Stimulated activated naive CD4-positive, alpha-beta T cell treated with Interleukin-2 at 50 U/mL for 16 hours (primary cell): ENCODE measurements at places on chromosomes 11 and 22.

DNA sequence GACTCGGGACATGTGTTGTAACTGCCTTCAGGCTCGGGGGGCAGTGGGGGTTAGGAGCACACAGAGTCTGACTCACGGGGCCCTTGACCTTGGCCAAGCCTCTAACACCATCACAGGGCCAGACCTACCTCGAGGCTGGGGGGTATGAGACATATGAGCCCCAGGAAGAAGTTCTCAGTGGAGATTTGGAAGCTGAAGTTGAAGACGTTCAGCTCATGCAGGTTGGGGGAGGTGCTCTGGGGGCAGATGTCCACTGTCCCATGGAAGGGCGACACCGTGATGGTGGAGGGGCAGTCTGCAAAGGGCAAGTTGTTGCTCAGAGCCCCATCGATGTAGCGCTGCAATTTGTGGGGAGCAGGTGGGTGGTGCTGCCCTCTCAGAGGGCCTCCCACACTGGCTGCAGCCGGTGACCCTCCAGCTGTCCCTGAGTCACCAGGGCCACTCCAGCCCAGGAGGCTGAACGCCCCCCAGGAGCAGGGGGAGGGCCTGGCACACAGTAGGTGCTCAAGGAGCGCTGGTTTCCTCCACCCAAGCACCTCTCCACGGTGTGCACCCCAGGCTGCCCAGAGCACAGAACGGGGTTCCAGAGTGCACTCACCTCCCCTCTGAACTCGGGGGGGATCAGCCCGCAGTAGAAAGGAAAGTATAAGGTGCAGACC lies 2.5 kb downstream of the PNPLA5 start:
- no peak for DNase-seq

DNA sequence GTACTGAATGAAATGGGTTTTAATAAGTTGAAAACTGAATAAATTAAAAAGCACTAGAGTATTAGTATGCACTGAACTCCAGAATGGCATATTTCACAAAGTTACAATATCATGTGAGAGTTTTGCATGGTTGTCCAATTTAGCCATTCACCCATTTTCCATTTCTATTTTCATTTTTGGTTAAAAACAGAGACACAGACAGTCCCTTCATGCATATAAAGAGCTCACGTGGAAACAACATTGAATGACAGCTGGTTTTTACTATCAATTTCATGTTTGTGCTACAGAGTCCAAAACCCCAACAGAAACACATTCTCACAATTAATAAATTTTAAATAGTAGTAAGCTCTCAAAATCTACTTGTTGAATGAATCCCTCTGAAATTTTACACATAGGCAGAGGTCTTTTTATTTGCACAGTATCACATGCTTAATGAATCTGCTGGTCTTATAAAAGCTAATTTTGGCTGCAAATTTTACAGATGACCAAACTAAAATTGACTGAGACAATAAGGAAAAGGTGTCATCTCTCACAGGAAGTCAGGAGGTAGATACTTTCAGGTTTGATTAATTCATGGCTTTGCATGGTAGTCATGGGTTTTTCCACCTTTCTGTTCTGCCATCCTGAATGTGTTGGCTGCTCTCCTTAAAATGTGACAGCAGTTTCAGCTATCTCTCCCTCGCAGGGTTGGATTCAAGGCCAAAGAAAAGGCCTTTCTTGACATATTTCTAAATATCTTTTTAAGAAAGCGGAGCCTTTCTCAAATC lies 20.6 kb upstream of the DDI1 start:
- no peak for DNase-seq

- DNase-seq, result no peak
Measured at GRCh38 chr22:50014053-50014501, 1.5 kb upstream of the IL17REL start.

DNA sequence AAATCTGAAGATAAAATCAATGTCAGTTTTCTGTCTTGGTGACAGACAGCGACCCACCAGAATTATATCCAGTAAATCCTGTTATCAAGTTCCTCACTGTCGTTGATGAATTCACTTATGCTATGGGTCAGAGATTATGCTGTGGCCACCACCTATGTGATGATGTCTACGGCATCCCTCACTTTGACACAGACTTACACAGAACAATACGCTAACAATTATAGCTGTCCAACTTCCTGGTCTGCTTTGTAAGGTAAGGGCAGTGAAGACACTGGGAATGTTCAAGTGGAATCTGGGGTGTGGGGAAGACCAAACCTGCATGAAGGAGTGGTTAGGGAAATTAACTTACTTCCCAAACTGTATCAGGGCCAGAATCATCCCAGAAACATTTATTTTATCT lies 19.3 kb upstream of the PAX6 start:
- no peak for DNase-seq

GRCh38 chr22:22810471-22810870 lies 77.1 kb upstream of the IGLL5 start:
- DNase-seq, result no peak

DNA sequence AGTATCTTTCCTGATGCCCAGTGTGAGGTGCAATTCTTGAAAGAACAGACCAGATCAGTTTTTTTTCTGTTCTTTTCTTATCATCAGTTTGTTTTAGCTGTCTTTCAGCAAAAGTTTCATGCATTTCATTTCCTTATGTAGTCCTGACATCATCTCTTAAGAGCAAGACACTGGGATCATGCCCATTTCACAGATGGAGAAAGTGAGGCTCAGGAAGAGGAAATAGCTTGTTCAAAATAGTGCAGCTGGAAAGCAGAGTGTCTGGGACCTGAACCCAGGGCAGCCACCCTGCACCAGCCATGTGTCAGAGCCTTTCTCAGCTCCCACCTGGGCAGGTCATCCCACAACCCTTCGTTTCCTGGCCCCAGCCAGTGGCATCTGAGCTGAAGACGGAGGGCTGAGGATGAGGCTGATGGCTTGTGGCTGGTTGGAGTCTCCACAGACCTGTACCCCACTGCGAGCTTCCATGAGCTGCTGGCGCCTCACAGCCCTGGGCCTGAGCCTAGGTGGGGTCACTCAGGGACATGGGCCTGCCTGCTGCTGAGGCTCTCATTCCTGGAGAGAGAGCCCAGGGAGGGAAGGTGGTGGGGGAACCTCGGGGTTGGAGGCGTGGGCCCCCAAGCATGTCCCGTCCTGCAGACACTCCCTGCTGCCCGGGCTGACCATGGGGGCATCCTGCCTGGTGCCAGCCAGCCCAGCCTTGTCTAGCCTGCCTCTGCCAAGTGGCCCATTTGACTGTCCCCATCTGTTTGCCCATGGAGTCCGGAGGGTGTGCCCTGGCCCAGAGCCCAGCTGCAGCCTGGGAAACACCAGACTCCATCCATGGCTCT lies 61.8 kb downstream of the SMIM38 start:
- no peak for DNase-seq

DNA sequence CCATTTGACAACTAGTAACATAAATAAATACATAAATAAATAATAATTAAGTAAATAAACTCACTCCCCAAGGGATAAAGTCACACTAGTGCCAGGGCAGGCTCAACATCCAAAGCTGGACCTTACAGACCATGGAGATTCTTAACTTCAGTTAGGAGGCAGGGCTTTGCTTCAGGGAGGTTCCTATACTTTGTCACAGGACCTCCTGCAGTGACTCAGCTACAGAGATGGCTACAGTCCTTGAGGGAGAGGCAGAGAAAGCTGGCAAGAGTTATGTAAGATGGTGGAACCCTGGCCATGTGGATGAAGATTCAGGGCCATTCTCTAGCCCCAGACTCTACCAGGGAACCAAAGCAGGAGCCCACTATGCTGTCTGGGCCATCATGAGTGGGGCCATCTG lies 74.1 kb upstream of the CADM1 start:
- no peak for DNase-seq

- no peak for DNase-seq
Measured at GRCh38 chr22:44862981-44863860, 110.8 kb downstream of the ARHGAP8 start.

DNA sequence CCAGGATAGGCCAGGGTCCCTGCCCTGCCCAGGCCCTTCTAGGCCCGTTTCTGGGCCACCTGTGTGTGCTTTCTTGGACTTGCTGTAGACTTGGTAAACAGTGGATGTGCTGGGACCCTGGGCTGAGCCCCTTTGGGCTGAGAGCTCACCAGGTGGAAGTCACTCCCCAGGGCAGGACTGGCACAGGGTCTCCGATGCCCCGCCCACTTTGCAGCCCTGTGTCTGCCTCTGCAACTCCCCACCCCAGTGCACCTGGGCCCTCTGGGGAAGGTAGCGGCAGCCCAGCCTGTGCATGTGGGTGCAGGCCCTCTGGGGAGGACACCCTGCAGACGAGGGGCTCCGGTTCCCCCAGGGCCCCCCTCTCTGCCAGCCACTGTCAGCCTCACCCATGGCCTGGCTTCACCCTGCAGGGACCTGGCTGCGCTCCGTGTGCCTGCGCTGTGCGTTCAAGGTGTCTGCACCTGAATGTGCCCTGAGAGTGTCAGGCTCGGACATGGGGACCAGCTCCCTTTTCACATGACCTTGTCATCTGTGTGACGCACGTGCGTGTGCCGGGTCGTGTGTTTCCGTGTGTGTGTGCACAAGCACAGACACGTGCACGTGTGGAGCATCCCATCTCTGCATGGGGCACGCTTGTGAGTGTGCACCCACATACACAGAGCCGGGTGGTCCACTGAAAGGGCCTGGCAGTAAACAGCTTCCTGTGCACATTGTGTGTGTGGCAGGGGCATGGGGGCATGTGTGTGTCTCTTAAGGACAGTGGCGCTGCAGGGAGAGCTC lies 118.5 kb downstream of the KCNQ1OT1 start:
- no peak for DNase-seq

DNA sequence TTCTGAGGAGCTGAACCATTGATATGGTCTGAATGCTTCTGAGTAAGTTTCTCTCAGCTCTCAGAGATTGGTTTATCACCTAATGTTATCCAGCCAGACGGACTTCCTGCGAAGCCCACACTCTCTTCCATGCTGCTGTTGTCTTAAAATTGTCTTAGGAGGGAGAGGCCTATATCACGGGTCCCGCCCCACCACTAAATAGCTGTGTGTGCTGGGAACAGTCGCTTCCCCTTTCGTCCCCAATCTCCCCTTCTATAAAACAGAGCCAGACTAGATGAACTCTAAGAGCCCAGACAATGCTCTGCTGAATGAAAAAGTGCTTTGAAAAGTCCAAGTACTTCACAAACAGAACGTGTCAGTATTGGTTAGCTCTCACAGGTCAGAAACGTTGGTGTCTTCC lies 81.4 kb upstream of the AKIP1 start:
- no peak for DNase-seq

DNA sequence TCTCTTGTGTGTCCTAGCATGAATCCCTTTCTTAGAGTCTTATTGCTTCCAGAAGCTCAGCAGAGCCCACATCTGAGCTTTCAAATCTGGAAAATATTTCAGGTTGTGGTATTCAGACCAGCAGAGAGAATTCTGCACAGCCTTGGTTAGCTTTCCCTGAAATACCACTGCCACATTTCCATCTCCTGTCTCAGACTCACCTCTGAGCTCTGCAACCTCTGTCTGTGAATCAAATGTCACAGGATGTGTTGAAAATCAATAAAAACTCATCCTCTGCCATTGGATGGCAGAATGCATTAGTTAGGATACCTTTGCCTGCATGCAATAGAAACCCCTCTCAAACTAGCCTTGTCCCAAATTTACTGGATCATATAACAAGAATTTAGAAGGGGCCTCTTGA lies 47.7 kb downstream of the ENDOD1 start:
- DNase-seq, result no peak

GRCh38 chr11:123103326-123103980 lies 41.5 kb upstream of the HSPA8 start:
- DNase-seq, result no peak

DNA sequence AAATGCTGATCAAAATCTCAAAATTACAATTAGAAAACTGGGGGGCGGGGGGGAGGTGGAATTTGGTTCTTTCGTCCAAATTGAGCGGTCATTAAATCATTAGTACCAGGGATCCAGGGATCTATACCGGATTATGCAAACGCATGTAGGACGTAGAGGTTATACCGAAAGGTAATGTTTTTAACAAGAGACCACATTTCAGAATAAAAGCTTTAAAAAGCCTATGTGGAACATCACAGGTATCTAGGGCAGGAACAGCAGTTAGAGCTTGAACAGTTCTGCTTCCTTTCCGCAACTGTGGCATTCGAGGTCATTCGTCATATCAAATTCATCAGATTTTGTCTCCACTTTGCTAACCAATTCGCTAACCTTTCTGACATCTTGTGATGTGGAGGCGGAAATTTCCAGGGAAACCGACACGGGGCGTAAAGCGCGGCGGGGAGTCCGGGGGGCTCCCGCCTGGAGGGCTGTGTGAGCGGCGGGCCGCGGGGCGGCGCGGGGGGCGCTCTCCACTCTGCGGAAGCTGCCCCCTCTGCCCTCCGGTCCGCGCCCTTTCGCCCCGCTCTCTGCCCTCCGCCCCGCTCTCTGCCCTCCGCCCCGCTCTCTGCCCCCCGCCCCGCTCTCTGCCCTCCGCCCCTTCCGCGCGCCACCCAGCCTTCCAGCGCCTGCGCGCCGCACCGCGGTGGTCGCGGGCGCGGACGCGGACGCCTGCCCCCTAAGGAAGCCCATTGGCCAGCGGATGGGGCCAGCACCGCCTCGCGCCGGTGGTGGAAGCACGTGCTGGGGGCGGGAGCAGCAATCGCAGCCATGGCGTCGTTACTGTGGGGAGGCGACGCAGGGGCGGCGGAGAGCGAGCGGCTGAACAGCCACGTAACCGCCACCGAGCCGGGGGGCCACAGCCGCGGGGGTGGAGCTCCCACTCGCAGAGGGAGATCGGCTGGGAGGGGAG lies at the start of gene DDX25:
TSS of gene DDX25 (plus strand) at position 798 of the 949 bp plus-strand sequence. CDS start at position 808, 10 bp downstream.
- no peak for DNase-seq

- no peak for DNase-seq
Measured at GRCh38 chr11:3221408-3222002, 2.9 kb upstream of the MRGPRG start.

- DNase-seq, result no peak
Measured at GRCh38 chr11:117489999-117490679, 162.5 kb downstream of the CEP164 start.

- DNase-seq, result no peak
Measured at GRCh38 chr11:119295178-119295577, 21.8 kb downstream of the MCAM start.

GRCh38 chr22:33875316-33875715 lies 45.0 kb downstream of the LARGE1 start:
- no peak for DNase-seq

DNA sequence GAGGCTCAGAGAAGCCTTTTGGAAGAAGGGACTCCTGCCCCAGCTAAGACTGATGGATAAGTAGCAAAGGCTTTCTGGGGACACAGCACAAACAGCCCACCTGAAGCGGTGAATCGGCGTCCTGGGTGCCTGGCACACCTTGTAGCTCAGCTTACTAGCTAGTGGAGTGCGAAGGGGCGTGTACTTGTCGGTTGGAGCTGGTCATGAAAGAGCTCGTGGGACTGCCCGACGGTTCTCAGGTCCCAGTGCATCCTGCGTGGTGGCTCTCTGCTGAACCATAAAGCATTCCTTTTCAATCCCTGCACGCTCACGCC lies 690 bp upstream of the UVRAG start:
- DNase-seq, result no peak

DNA sequence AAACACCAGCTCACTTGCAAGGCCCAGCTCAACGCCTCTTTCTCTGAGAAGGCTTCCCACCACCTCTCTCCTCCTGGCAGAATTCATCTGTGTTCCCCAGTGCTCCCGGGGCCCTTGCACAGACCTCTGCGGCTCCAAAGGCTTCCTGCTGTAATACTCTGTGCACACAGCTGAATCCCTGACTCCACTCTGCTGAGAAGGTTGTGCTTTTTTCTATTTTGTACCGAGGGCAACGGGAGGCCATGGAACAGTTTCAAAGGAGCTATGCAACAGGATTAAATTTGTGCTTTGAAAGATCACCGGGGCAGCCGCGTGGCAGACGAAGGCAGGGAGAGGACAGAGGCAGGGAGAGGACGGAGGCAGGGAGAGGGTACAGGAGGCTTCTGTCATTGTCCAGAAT lies 49.2 kb upstream of the SYT7 start:
- no peak for DNase-seq

GRCh38 chr11:134469627-134470026 lies 57.6 kb upstream of the B3GAT1 start:
- no peak for DNase-seq
